Mesothelial cell of epicardium (in vitro differentiated cells): ENCODE measurements at places on chromosomes 12 and 14.

GRCh38 chr14:61515436-61516117 lies 179.7 kb upstream of the HIF1A start:
- H3K27ac ChIP-seq: no peak overlapping the region
- DNase-seq: no peak
- H3K4me1 ChIP-seq: peaks cover 41% of the 10 kb centered on the region

GRCh38 chr12:106120519-106121105 lies 18.1 kb downstream of the NUAK1 start:
- no peak overlapping the region for H3K27ac ChIP-seq
- no peaks in the 10 kb centered on the region for H3K36me3 ChIP-seq
- H3K27me3 ChIP-seq: no peaks in the 10 kb centered on the region
- peaks cover 43% of the 10 kb centered on the region for H3K4me1 ChIP-seq

GRCh38 chr14:77580477-77580876 lies 36.0 kb downstream of the SPTLC2 start:
- H3K4me1 ChIP-seq: peaks cover 35% of the 10 kb centered on the region
- H3K4me3 ChIP-seq: no peak overlapping the region
- H3K36me3 ChIP-seq: peaks cover 10% of the 10 kb centered on the region
- H3K27ac ChIP-seq: peak overlapping the region; percentile 95

- H3K27ac ChIP-seq: no peak overlapping the region
- H3K36me3 ChIP-seq: no peaks in the 10 kb centered on the region
- peaks cover 83% of the 10 kb centered on the region for H3K27me3 ChIP-seq
- no peak for DNase-seq
- H3K4me1 ChIP-seq: peaks cover 24% of the 10 kb centered on the region
These were observed 1.7 kb downstream of the ARHGAP9 start for GRCh38 chr12:57477710-57478681.

DNA sequence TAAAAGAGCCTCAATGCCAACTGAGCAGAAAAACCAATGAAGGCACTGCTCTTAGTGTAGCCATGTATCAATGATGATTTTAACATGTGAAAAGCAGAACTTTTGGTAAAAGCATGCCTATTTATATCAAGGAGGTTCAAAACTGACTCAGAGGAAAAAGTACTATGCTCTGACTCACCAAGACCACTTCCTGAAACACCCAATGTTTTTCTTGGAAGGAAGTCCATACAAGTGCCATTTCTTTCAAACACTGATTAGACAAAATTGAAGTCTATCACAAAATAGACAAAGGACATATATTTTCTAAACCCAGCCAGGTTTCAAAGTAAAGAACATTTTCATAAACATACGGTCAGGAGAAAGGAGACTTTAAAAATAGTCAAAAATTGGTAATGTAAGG lies 88.6 kb downstream of the EPS8 start:
- no peaks in the 10 kb centered on the region for H3K27me3 ChIP-seq
- H3K36me3 ChIP-seq: no peaks in the 10 kb centered on the region
- H3K27ac ChIP-seq: peak overlapping the region; percentile 58
- DNase-seq: no peak
- no peak overlapping the region for H3K4me3 ChIP-seq
- H3K4me1 ChIP-seq: peaks cover 14% of the 10 kb centered on the region

DNA sequence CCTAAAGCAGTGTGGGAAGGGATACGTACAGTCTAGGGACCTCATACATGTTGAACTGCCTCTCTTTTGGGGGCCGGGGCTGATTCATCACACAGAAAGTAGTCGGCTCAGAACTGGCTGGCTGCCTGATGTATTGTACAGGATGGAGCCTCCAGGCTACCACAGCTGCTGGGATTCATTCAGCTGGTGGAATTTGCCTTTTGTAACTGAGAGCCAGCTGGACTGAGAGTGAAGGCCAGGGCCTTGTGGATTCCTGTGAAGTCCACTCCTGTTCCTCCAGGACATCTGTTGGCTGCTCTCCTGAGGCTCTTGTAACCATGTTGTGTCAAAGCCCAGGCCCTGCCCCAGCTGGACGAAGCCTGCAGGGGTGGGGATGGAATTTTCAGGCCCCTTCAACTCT lies 116.3 kb upstream of the PRICKLE1 start:
- no peaks in the 10 kb centered on the region for H3K36me3 ChIP-seq
- H3K4me3 ChIP-seq: no peak overlapping the region
- no peak overlapping the region for H3K27ac ChIP-seq
- H3K27me3 ChIP-seq: no peaks in the 10 kb centered on the region

- H3K4me1 ChIP-seq: peaks cover 33% of the 10 kb centered on the region
- H3K36me3 ChIP-seq: no peaks in the 10 kb centered on the region
- H3K27ac ChIP-seq: peak overlapping the region; percentile 31
- no peak for DNase-seq
- H3K27me3 ChIP-seq: no peaks in the 10 kb centered on the region
These were observed 112.5 kb downstream of the MED13L start for GRCh38 chr12:116165036-116165425.

- no peaks in the 10 kb centered on the region for H3K36me3 ChIP-seq
- DNase-seq: no peak
- peaks cover 21% of the 10 kb centered on the region for H3K4me1 ChIP-seq
- H3K4me3 ChIP-seq: no peak overlapping the region
- peak overlapping the region; percentile 31 for H3K27ac ChIP-seq
These were observed 15.3 kb upstream of the DPF3 start for GRCh38 chr14:72909163-72909562.

DNA sequence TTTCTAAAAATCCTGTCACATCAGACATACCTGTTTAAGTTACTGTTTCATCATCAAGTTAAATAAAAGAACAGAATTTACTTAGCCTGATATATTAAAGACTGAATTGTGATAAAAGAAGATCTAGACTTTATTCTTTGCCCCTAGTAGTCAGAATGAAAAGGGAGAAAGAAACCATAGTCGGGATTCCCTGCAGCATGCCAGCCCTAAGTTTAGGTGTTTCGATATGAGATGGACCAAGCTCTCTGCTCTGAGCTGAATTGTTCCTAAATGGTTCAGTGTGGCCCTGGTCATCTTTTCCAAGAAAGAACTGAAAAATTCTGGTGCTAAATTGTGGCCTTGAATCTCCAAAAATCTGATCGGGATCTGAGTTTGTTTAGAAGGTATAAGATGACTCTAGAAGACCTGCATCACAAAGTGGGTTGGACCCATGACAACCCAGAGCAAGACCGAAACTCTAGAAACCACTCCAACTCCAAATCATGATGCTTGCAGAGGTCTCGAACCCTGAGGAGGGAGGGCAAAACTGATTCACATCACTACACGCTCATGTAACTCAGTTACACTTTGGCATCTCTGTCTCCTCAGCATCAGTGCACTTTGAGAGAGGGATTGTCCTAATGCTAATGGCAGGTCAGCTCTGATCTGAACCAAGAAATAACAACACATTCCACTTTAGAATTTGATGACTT lies 15.7 kb downstream of the PTGER2 start:
- peaks cover 36% of the 10 kb centered on the region for H3K4me1 ChIP-seq
- no peak overlapping the region for H3K4me3 ChIP-seq
- no peak for DNase-seq
- no peak overlapping the region for H3K27ac ChIP-seq
- peaks cover 3% of the 10 kb centered on the region for H3K36me3 ChIP-seq
- H3K27me3 ChIP-seq: no peaks in the 10 kb centered on the region

GRCh38 chr12:53830631-53831030 lies 78.9 kb upstream of the CISTR start:
- peaks cover 55% of the 10 kb centered on the region for H3K27me3 ChIP-seq
- H3K27ac ChIP-seq: no peak overlapping the region
- no peaks in the 10 kb centered on the region for H3K36me3 ChIP-seq
- no peak overlapping the region for H3K4me3 ChIP-seq
- peaks cover 6% of the 10 kb centered on the region for H3K4me1 ChIP-seq

- peaks cover 26% of the 10 kb centered on the region for H3K4me1 ChIP-seq
- DNase-seq: no peak
- H3K36me3 ChIP-seq: no peaks in the 10 kb centered on the region
- no peaks in the 10 kb centered on the region for H3K27me3 ChIP-seq
- H3K27ac ChIP-seq: no peak overlapping the region
- no peak overlapping the region for H3K4me3 ChIP-seq
These were observed 784.1 kb upstream of the TBX3 start for GRCh38 chr12:115468087-115468510.

DNA sequence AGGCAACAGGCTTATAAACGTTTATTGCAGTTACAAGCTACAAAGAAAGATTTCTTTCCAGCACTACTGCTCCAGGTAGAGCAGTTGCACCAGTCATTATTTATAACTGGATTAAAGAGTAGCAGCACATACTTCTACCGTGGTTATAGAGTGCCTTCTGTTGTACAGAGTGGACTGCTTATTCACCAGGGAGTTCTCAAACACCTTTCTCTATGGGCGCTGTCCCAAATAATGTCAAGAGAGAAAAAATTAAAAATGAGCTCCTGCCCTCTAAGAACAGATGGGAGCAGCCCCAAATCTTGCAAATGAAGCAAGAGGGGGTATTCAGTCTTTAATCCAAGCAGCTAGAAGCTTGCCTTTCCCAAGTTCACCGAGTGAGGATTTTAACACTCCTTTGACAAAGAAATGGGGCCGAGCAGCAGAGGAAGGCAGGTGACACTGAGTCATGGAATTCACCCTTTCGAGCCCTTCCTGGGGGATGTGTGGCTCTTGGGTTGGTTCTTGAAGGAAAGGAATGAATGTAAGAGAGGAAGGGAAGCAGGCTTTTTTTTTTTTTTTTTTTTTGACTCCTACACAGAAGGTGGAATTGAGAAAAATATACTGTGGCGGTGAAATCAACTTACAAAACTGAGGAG lies 181.2 kb downstream of the PRKCH start:
- H3K27ac ChIP-seq: peak overlapping the region; percentile 55
- no peak for DNase-seq
- peaks cover 36% of the 10 kb centered on the region for H3K4me1 ChIP-seq
- no peaks in the 10 kb centered on the region for H3K27me3 ChIP-seq
- H3K4me3 ChIP-seq: no peak overlapping the region

DNA sequence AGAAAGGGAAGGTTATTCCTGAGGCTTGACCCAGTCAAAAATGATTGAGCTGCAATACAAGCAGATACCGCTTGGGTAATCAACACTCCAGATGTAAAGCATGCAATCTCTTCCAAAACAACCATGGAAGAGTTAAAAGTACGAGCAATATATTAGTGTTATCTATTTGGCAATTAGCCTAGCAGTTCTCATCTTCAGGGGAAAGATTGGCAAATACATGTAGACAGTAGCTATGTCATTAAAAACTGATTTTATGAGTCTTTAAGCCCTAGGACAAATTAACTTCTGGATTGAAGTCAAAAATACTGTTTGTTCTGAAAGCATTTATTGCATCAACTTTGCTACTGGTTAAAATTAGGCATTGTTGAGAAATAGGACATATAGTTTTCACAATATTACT lies 9.3 kb upstream of the GYS2 start:
- peaks cover 3% of the 10 kb centered on the region for H3K4me1 ChIP-seq
- no peaks in the 10 kb centered on the region for H3K36me3 ChIP-seq
- H3K27me3 ChIP-seq: peaks cover 43% of the 10 kb centered on the region
- no peak overlapping the region for H3K27ac ChIP-seq
- no peak overlapping the region for H3K4me3 ChIP-seq
- DNase-seq: no peak

- peak; percentile 84 for DNase-seq
- H3K4me1 ChIP-seq: peaks cover 51% of the 10 kb centered on the region
- H3K27ac ChIP-seq: peak overlapping the region; percentile 88
These were observed 12.9 kb downstream of the SPRYD3 start for GRCh38 chr12:53065975-53066931.

GRCh38 chr14:106694638-106695393 lies 1168.4 kb downstream of the TMEM121 start:
- no peaks in the 10 kb centered on the region for H3K4me1 ChIP-seq
- DNase-seq: no peak
- no peak overlapping the region for H3K4me3 ChIP-seq
- H3K36me3 ChIP-seq: no peaks in the 10 kb centered on the region

DNA sequence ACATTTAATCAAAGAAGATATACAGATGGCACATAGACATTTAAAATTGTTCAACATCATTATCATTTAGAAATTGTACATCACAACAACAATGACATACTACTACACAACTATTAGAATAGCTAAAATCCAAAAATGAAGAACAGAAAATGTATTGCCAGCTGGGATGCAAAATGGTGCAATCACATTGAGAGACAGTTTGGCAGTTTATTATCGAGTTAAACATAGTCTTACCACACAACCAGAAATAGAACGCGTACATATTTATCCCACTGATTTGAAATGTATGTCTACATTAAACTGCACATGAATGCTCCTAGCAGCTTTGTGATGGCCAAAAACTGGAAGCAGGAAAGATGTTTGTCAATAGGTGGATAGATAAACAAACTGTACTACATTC lies 791.5 kb upstream of the MGAT4C start:
- H3K4me1 ChIP-seq: peaks cover 2% of the 10 kb centered on the region
- H3K27me3 ChIP-seq: peaks cover 9% of the 10 kb centered on the region
- DNase-seq: no peak
- no peaks in the 10 kb centered on the region for H3K36me3 ChIP-seq

GRCh38 chr12:75954041-75954440 lies 77.5 kb downstream of the PHLDA1 start:
- H3K27ac ChIP-seq: no peak overlapping the region
- no peaks in the 10 kb centered on the region for H3K27me3 ChIP-seq
- peaks cover 34% of the 10 kb centered on the region for H3K4me1 ChIP-seq

GRCh38 chr14:20988717-20989470 lies 886 bp upstream of the METTL17 start:
- no peaks in the 10 kb centered on the region for H3K27me3 ChIP-seq
- DNase-seq: no peak
- peak overlapping the region; percentile 30 for H3K4me3 ChIP-seq
- peak overlapping the region; percentile 85 for H3K27ac ChIP-seq
- H3K4me1 ChIP-seq: peaks cover 20% of the 10 kb centered on the region
- peaks cover 12% of the 10 kb centered on the region for H3K36me3 ChIP-seq

DNA sequence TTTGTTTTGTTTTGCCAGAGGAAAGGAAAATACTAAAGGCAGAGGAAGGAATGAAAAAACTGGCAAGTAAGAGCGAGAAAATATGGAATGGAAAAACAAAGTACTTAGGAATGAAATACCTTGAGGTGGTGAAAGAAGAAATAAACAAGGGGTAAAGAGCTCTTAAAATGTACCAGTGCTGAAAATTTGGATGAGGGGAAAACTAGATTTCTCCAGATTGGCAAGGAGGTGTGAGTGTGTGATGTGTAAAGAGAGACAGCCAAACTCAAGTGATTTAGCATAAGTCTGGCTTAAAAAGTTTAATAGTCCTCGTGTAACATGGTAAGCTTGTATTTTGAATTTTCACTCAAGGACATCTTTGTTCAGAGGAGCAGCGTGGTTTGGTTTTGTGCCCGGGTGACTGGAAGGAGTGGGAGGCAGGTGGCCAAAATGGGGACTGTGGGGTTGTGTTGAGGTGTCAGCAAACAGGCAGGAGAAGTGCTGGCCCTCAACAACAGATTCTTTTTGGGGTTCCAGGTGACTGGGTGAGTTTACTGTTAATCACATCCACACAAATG lies 102.7 kb downstream of the DACT1 start:
- no peak overlapping the region for H3K27ac ChIP-seq
- peaks cover 33% of the 10 kb centered on the region for H3K4me1 ChIP-seq
- H3K27me3 ChIP-seq: peaks cover 2% of the 10 kb centered on the region

DNA sequence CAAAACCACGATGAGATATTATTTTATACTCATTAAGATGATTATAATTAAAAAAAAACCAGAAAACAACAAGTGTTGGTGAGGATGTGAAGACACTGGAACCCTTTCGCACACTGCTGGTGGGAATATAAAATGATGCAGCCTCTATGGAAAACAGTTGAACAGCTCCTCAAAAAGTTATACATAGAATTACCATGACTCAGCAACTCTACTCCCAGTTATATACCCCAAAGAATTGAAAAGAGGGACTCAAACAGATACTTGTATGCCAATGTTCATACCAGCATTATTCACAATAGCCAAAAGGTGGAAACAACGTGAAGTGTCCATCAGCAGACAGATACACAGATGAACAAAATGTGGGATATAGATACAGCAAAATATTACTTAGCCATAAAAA lies 53.1 kb downstream of the TAOK3 start:
- H3K4me3 ChIP-seq: no peak overlapping the region
- peaks cover 1% of the 10 kb centered on the region for H3K4me1 ChIP-seq
- no peaks in the 10 kb centered on the region for H3K27me3 ChIP-seq
- DNase-seq: no peak
- no peaks in the 10 kb centered on the region for H3K36me3 ChIP-seq
- H3K27ac ChIP-seq: no peak overlapping the region
